CD4-positive, alpha-beta T cell treated with Interleukin-15 for 4 hours (primary cell): ENCODE measurements at places on chromosomes 12 and 14.
A peak's percentile ranks its signal among the peaks of the same experiment; 100 is the strongest.

GRCh38 chr14:76917158-76917596 is 91.0 kb downstream of the LRRC74A start:
- DNase-seq = no peak

DNA sequence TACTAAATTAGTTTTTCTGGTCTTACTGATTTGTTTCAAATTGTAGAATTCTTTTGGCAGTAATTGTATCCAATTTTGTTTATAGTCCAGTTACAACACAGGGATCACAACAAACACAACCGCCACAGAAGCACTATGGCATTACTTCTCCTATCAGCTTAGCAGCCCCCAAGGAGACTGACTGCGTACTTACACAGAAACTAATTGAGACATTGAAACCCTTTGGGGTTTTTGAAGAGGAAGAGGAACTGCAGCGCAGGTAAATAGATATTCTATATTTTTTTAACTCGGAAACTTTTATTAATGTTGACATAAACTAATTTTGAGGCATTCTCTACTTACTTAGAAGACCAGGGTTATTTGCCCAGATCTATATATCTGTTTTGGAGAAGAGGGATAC is 17.8 kb downstream of the PAPOLA start:
- DNase-seq = no peak

DNA sequence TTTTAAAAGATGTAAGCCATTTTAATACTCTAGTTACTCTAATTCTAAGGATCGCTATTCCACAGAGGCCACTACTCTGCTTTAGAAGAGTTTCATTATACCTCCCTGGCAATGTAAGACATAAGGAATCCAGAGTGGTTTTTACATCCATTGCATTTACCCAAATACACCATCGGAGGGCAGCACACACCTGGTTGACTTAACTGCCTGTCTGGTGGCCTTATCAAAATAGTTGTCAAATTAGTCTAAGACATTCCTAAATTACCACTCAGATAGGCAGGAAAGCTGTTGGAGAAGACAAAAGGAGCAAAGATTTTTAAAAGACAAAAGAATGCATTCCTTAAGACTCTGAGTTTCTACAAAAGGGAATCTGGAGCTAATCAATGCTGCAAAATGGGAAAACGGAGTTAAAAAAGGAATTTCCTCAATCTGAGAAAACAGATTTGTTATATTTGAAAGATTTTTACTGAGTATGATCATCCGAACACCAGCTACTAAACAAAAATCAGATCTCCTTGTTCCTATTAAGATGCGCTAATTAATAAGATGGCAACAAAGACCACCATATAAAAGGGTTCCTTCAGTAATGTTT is 33.8 kb upstream of the FGD4 start:
- peak; percentile 48 for DNase-seq

DNA sequence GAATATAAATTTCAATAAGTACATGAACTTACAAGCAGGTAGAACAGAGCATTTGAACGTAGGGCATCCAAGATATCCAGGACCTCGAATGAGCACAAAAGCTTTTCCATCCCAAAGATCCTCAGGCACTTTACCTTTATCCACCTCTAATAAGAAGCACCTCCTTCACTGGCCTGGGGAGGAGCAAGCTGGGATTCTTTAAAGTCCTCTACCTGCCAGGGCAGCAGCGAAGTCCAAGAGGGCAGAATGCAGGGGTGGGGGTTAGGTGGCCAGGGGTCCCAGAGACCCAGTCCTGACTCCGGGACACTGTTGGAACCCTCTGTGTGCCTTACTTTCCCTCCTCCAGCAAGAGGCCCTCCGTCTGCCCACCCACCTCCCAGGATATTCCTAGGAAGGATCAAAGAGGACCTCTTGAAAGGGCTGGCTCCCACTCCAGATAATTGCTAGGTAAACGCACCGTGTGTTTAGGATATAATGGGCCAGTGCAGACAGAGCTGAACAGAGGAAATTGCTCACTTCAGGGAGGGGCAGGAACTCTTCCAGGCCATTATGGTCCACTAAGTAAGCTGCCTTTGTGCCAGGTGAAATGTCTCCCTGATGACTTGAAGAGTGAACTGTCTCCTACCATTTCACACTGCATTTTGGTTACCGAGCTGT is 68.1 kb downstream of the TTC9 start:
- DNase-seq = no peak

DNA sequence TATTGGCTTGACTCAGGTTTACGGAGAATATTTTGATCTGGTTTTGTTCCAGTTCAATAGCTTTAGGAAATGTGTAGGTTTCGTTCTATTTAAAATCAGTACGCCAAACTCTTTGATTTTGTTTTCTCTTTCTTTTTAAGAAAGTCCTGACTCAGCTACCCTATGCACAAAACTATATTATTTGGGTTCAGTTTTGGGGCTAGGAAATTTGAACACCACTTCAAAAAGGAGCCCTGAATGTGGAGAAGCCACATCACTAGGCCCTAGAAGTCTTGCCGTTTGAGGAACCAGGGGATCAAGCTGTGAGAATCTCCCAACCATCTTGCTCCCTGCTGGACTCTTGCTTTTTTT is 168.2 kb upstream of the BCL2L14 start:
- no peak for DNase-seq

DNA sequence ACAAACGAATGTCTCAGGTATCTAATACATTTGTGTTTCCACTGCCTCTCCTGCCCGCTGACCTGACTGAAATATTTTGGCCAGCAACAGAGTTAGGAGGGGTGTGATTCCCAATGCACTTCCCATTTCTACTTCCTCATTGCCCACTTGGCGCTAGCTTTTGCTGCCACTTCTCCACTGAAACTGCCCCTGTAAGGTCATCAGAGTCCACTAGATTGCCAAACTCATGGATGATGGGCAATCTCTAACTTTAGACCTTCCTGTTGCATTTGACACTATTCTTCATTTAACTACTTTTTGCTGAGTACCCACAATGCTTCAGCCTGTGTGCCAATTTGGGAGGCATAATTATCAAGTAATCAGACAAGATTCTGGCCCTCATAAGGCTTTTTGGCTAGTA is 40.8 kb downstream of the GPR65 start:
- DNase-seq = no peak

DNA sequence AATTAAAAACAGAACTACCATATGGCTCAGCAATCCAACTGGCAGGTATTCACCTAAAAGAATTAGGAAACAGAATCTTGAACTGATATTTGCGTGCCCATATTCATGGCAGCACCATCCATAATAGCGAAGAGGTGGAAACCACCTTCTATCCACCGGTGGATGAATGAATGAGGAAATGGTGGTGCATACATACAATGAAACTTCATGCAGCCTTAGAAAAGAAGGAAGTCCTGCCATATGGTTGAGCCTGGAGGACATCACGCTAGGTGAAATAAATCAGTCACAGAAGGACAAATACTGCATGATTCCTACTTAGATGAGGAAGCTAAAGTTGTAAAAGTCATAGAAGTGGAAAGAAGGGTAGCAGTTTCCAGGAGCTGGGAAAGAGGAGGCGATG is 6.6 kb downstream of the TCL1A start:
- DNase-seq = no peak

DNA sequence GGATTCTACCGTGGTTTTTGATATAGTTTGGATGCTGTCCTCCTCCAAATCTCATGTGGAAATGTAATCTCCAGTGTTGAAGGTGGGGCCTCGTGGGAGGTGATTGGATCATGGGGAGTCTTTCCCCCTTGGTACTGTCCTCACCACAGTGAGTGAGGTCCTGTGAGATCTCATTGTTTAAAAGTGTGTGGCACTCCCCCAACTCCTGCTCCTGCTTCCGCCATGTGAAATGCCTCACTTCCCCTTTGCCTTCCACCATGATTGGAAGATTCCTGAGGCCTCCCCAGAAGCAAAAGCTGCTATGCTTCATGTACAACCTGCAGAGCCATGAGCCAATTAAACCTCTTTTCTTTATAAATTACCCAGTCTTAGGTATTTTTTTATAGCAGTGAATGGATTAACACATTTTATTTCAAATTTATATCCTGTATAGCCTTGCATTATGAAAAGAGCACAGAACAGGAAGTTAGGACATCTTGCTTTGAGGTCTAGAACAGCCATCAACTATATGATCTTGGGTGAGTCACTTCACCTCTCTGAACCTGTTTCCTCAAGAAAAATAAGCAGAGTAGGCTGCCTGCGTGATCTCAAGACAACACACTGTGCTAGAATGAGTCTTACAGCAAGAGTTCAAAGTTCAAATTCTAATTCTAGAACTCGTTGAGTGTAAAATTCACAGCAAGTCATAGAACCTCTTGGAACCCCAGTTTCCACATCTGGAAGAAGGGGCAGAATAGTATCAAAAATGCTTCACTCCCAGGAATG is 160.9 kb upstream of the EEA1 start:
- peak; percentile 6 for DNase-seq

- DNase-seq = no peak
Observed at GRCh38 chr14:90194706-90195105, 61.6 kb upstream of the PSMC1 start.

DNA sequence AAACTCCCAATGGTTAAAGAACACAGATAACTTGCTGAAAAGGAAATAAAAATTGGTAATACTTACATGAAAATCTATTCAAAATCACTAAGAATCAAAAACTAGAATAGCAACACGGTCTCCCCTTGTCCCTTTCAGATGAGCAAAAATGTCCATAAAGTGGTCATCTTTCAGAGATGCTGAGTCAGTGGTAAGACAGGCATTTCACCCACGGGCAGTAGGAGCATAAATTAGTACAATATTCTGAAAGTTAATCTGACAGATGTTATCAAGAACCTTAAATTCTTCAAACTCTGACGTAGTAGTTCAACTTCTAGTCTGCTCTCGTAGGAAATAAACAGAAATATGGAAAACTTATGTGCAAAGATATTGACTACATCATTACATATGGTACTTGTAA is 33.1 kb upstream of the GNPNAT1 start:
- DNase-seq = no peak

DNA sequence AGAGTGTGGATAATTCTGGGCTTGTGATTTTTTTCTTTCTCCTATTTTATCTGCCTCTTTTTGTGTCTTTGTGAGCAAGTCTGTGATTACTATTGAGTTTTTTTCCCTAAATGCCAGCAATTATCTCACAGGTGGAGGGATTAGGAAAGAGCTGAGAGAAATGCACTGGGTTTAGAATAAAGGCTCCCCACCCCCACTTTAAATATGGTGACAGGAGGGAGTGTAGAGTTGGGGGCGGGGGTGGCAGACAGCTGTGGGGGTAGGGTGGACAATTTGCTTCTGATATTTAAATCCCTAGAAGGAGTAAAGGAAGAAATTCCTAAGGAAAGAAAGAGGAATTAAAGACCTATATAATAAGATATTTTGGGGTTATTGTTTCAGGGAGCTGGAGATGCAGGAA is 145.9 kb downstream of the NRXN3 start:
- no peak for DNase-seq

DNA sequence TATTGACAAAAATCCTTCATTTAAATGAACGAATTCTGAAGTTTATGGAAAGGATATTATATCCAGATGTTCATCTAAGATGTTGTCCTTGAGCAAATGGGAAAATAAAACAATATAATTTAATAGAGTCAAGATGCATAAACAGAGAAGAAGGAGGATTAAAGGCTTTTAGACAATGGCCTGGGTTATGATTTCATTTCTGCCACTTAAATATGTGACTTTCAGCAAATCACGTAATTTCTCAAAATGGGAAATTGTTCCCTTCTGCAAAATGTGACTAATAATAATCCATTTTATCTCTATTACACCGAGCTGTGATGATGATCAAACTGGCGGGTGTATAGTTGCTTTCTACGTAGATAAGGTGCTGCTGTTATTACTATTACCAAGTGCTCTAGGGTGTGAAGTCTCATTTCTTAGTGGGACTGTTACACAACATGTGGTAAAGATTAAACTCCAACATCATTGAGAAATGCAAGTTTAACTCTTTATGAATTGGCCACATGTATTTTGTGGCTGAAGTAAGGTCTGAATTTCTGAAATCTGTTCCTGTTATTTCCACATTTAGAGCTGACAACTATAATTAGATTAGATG is 157.0 kb downstream of the MYRFL start:
- no peak for DNase-seq

- no peak for DNase-seq
Observed at GRCh38 chr12:85476756-85477155, 196.7 kb downstream of the ALX1 start.

GRCh38 chr14:90870950-90871604 is 54.8 kb upstream of the TTC7B start:
- DNase-seq = no peak

- no peak for DNase-seq
Observed at GRCh38 chr12:50515587-50515986, 10.8 kb downstream of the DIP2B start.

DNA sequence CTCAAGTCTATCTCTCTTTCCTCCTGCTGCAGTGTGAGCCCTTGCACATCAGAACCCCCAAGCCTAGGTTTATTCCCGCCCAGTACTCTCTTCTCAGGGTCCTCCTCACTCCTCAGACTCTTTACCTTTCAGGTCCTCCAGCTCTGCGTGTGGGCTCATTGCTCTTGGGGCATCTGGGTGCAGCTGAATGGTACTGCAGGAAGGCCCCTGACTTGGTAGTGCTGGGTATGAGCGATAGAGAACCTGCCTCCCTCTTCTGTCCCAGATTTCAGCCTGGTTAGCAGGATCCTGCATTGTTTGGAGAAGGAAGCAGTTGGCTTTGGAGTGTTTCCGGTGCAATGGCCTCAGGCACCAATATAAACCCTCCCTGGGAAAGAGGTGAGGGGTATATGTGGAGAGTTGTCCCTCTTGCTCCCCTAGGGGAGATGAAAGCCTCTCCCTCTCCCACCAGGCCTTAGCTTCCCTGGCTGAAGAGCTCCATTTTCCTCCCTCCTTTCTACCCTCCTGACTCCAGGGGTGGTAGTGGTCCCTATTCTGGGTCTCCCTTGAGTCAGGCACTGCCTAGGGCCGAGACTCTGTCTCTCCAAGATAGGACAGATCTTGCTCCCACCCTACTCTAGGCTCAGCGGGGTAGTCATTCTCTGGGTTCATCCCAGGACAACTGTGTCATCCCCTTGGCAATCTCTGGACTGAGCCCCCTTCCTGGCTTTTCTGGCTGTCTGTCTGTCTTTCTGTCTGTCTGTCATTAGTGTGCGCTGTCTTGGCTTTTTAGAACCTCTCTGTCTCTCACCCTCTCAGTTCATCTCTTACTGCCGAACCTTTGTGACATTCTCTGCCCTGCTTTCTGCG is 3.8 kb downstream of the LRP1 start:
- DNase-seq = no peak

DNA sequence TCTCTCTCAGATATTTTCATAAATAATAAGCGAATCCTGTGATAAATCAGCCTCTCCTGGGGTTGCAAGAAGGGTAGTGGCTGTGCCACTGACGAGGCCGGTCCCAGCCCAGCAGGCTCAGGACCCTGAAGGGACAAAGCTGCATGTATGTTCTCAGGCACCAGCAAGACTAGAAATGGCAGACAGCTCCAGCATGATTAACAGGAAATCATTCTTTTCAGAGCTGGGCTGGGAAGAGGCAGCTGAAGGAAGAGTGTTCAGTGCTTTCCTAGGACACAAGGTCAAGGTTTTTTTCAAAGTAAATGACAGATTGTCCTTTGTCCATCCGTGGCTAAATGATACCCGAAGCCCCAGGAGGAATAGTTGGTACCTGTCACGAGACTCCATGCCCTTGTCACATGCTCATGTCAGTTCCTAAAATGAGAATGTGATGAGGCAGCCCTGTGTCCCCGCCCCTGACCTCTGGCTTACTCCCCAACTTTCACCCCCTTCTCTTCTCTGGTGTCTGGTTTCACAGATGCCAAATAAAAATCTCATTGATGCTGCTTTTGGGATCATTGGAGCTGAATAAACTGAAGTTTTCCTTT is 65.1 kb downstream of the PPP1R36 start:
- no peak for DNase-seq

- DNase-seq = no peak
Observed at GRCh38 chr12:54937376-54937775, 47.2 kb downstream of the TESPA1 start.

- no peak for DNase-seq
Observed at GRCh38 chr12:62862259-62862881, 72.6 kb downstream of the PPM1H start.

- DNase-seq = no peak
Observed at GRCh38 chr12:120421701-120422100, 16.2 kb upstream of the COX6A1 start.
